A549 treated with GW870086 at 1 μM for 4 hours (cell line): ENCODE measurements at places on chromosomes 2 and 18. TPM values are rescaled to one million over a fixed set of nuclear protein-coding genes. Genes with fewer than 3 reads are reported as not detected.

The HYCC2 gene
- total RNA-seq: 2.4 to 5.0 TPM (median 4.2 TPM) in 5 replicates

The MRPS5 gene
- 70.1 to 77.3 TPM (median 74.0 TPM) in 5 replicates for total RNA-seq

The LOXL3 gene
- total RNA-seq: 0.21 to 0.64 TPM (median 0.37 TPM) in 5 replicates

The ROCK1 gene
- 15.0 to 22.1 TPM (median 21.5 TPM) in 5 replicates for total RNA-seq

The RAX gene
- total RNA-seq: not detected in 5 replicates

The SERPINB8 gene
- total RNA-seq: 7.8 to 12.2 TPM (median 8.8 TPM) in 5 replicates

The ABCB11 gene
- total RNA-seq: 0.01 to 0.05 TPM (median 0.03 TPM) in 4 of 5 replicates, not detected in the other

The IL18R1 gene
- 0.69 to 1.3 TPM (median 0.79 TPM) in 5 replicates for total RNA-seq

The TIMM21 gene
- total RNA-seq: 50.1 to 60.9 TPM (median 56.7 TPM) in 5 replicates
